ENCODE measurements at places on chromosomes 2 and 18.

DNA sequence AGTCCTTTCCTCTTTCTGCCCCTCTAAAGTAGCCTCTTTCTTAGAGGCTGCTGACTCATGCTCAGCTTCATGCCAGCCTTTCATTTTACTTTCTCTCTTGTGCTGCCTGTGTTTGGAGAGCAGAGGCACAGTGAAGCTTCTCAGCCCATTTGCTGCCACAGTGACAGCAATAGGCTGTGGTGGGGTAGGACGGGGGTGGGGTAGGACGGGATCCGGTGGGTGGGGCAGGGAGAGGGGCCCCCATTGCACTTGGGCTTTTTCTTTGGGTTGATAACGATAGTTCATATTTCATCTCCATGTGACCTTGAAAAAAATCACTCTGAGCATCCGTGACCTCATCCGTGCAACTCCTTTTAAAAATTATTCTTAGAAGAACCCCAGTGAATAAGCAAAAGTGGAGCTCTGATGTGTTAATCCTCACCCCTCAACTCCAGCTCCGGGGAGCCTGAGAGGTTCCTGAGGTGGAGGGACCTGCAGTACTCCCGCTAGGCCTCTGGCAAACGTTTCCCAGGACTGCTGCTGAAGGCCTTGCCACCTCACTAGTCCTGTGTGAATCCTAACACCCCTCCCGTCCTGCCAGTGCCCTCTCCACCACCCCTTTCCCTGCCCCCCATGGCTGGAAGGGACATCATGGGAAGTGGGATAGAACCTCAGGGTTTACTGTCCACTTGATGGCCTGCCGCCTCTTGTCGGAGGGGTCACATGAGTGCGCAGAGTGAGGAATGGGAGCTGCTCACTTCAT is 70.8 kb downstream of the INPP4A start:
- peaks cover 3% of the 10 kb centered on the region for H3K27me3 ChIP-seq
- peaks cover 11% of the 10 kb centered on the region for H3K36me3 ChIP-seq
- H3K4me3 ChIP-seq, result no peak overlapping the region
- DNase-seq, result no peak
- H3K27ac ChIP-seq, result peak overlapping the region; percentile 80

DNA sequence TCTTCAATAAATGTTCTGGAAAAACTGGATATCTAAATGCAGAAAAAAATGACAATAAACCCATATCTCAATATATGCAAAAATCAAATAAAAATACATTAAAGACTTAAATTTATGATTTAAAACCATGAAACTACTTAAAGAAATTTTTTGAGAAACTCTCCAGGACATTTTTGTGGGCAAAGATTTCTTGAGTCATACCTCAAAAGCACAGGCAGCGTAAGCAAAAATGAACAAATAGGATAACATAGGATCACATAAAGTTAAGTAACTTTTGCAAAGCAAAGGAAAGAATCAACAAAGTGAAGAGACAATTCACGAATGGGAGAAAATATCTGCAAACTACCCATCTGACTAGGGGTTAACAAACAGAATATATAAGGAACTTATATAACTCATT is 1545.5 kb downstream of the SUCLG1 start:
- H3K36me3 ChIP-seq, result no peaks in the 10 kb centered on the region
- peaks cover 5% of the 10 kb centered on the region for H3K27me3 ChIP-seq
- H3K4me1 ChIP-seq, result no peaks in the 10 kb centered on the region
- no peak overlapping the region for H3K27ac ChIP-seq

- no peak overlapping the region for H3K27ac ChIP-seq
- no peaks in the 10 kb centered on the region for H3K36me3 ChIP-seq
- no peak for DNase-seq
- H3K4me3 ChIP-seq, result peak overlapping the region; percentile 10
- peaks cover 25% of the 10 kb centered on the region for H3K27me3 ChIP-seq
- peaks cover 18% of the 10 kb centered on the region for H3K4me1 ChIP-seq
Measured at GRCh38 chr2:196172951-196173350, 1.6 kb upstream of the STK17B start.

DNA sequence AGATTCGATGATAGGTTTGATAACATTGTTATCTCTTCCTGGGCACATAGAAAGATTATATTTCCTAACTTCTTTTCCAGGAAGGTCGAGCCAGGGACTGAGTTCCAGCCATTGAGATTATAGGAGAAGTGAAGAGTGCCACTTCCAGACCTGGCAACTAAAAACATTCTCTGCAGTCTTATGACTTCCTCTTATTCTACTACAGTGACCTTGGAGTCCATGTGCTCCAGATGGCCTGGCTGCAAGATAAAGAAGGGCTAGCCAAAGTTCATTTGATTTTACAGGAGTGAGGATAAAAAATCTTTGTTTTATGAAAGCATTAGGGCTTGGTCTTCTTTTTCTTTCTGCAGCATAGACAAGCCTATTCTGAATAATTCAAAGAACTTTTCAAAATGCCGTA is 363.0 kb downstream of the FSIP2 start:
- DNase-seq, result no peak
- no peak overlapping the region for H3K4me3 ChIP-seq
- H3K4me1 ChIP-seq, result no peaks in the 10 kb centered on the region
- H3K27ac ChIP-seq, result no peak overlapping the region

DNA sequence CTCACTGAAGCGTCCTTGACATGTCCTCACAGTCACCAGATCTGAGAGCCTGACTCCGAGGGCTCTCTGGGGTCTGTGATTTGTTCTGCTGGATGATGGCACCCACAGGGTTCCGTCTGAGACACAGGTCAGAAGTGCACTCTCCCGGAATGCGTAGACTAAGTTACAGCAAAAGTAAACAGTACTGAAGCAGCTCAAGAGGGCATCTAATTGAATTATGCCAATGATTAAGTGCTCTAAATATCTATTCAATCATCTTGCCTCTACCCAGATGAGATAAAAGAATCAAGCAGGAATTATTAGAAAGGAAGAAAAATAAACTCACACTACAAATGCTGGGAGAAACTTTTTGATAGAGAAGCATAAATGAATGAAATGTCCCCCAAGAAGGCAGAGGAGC is 544.1 kb downstream of the SOX11 start:
- peaks cover 54% of the 10 kb centered on the region for H3K4me1 ChIP-seq
- H3K36me3 ChIP-seq, result peaks cover 12% of the 10 kb centered on the region
- H3K27ac ChIP-seq, result peak overlapping the region; percentile 95
- H3K27me3 ChIP-seq, result no peaks in the 10 kb centered on the region

- peak overlapping the region; percentile 81 for H3K27ac ChIP-seq
- H3K4me3 ChIP-seq, result peak overlapping the region; percentile 31
- peaks cover 56% of the 10 kb centered on the region for H3K36me3 ChIP-seq
- DNase-seq, result no peak
Measured at GRCh38 chr18:47893939-47894699, 36.3 kb downstream of the SMAD2 start.

- peak overlapping the region; percentile 97 for H3K27ac ChIP-seq
- no peak for DNase-seq
- H3K4me3 ChIP-seq, result no peak overlapping the region
- peaks cover 21% of the 10 kb centered on the region for H3K4me1 ChIP-seq
Measured at GRCh38 chr18:74522635-74523548, 11.4 kb upstream of the CNDP1 start.

- H3K4me1 ChIP-seq, result peaks cover 5% of the 10 kb centered on the region
- H3K4me3 ChIP-seq, result no peak overlapping the region
- peak; percentile 74 for DNase-seq
- H3K27ac ChIP-seq, result no peak overlapping the region
Measured at GRCh38 chr2:102806250-102806837, 44.5 kb downstream of the TMEM182 start.

DNA sequence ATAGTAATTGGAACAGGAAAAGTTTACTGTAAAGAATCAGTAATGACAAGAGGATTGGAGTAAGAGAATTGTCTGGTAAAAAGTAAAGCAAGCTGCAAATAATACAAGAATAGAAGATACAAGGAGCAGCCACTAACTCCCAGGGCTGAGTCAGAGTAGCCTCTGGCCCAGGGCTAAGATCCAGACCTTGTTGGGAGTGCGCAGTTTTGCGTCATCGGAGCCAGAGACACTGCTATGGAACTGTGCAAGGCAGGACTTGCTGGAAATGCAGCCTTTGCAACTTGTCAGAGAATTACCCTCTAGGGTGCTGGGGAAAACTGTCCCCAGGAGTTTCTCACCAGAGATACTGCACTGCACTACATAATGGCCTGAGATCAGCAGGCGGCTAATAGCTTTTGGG is 135.2 kb downstream of the NYAP2 start:
- H3K4me3 ChIP-seq, result no peak overlapping the region
- DNase-seq, result no peak
- no peaks in the 10 kb centered on the region for H3K4me1 ChIP-seq
- no peak overlapping the region for H3K27ac ChIP-seq
- no peaks in the 10 kb centered on the region for H3K36me3 ChIP-seq

DNA sequence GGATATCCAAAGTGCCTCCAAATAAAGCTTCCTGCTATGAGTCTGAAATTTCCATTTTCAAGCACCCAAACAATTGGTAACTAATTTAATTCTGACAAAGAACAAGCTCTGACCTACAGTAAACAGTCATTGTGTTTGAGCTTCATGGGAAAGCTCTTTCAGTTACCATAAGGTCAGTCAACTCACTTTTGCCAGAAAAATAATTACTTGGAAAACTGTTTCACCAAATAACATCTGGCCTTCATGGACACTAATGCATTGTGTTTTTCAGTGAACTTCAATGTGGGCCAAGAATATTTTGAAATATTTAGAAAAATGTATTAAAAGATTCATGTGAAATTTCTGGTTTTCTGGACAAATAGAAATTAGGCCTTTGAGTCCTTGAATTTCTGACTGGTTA is 369.9 kb downstream of the GALR1 start:
- H3K4me1 ChIP-seq, result peaks cover 11% of the 10 kb centered on the region
- no peak overlapping the region for H3K4me3 ChIP-seq
- DNase-seq, result no peak
- peaks cover 7% of the 10 kb centered on the region for H3K27me3 ChIP-seq
- H3K27ac ChIP-seq, result no peak overlapping the region

DNA sequence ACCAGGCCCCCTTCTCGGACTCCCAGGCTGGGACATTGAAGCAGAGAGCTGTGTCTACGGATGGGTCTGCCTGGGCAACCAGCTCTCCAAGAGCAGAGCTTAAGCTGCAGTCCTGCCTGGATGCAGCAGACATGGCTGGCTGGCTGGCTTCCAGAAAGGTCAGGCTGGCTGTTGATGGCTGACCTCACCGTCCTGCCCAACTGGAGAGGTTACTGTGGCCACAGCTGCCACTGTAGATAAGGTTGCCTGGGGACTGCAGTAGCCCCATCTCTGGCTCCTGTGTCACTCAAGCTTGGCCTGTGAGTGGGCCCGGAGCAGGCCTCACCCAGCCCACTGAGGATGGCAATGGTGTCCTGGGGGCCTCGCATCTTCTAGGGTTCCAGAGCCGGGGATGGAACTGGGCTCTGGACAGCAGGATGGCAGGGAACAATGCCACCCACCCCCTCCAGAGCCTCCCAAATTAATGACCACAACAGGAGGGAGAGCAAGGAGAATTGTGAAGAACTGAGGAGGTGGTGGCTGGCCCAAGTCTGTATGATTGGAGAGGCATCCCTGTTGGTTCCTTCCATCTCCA is 37.0 kb upstream of the FOSL2 start:
- H3K36me3 ChIP-seq, result no peaks in the 10 kb centered on the region
- DNase-seq, result peak; percentile 45
- peaks cover 60% of the 10 kb centered on the region for H3K4me1 ChIP-seq
- peaks cover 4% of the 10 kb centered on the region for H3K27me3 ChIP-seq
- no peak overlapping the region for H3K27ac ChIP-seq

- no peaks in the 10 kb centered on the region for H3K27me3 ChIP-seq
- peaks cover 5% of the 10 kb centered on the region for H3K36me3 ChIP-seq
- H3K4me1 ChIP-seq, result no peaks in the 10 kb centered on the region
- no peak overlapping the region for H3K4me3 ChIP-seq
- H3K27ac ChIP-seq, result no peak overlapping the region
Measured at GRCh38 chr18:29430416-29430815, 1253.5 kb upstream of the CDH2 start.

- DNase-seq, result no peak
- no peak overlapping the region for H3K4me3 ChIP-seq
- H3K27ac ChIP-seq, result no peak overlapping the region
- peaks cover 11% of the 10 kb centered on the region for H3K4me1 ChIP-seq
- H3K36me3 ChIP-seq, result peaks cover 28% of the 10 kb centered on the region
- no peaks in the 10 kb centered on the region for H3K27me3 ChIP-seq
Measured at GRCh38 chr2:84991404-84992160, 20.6 kb downstream of the KCMF1 start.

DNA sequence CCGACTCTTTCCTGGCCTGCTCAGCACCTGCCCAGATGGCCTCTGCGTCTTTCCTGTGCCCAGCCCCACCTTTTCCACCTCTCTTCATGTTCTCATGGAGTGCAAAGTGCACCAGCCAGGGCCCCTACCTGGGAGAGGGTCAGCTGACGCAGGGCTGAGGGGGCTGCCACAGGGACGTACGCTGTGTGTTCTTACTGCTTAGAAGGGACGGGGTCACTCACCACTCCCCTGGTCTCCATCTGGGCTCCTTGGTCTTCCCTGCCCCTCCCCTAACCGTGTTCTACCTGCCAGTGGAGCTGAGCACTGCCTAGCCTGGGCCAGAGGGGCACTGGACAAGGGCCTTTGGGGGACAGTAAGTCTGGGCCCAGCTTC is 8.6 kb downstream of the ERFE start:
- no peak for DNase-seq
- H3K36me3 ChIP-seq, result peaks cover 28% of the 10 kb centered on the region
- peak overlapping the region; percentile 36 for H3K27ac ChIP-seq
- H3K4me1 ChIP-seq, result peaks cover 11% of the 10 kb centered on the region
- H3K27me3 ChIP-seq, result peaks cover 35% of the 10 kb centered on the region

DNA sequence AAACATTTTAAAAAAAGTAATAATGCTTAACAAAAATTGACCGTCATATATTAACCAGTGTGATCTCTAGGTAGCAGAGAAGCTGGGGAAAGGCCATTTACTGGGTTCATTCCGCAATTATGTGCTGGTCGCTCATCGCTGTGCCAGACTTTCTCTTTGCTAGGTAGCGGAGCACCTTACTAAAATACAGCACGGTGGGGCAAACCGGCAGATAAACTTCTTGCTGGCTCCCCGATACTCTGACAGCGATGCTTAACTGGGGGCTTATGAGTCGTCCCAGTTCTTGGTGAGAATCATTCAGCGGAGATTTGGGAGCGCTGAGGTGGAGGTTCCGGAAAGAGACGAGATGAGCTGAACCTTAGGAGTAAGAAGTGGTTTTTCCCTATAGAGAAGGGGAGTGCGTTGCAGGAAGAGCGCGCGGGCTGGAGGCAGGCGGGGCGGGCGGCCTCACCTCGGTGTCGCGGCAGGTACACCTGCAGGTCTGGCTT is 605 bp downstream of the C2orf68 start:
- H3K4me1 ChIP-seq, result peaks cover 35% of the 10 kb centered on the region
- H3K36me3 ChIP-seq, result peaks cover 30% of the 10 kb centered on the region
- H3K27ac ChIP-seq, result peak overlapping the region; percentile 92

GRCh38 chr18:22839340-22839821 is 93.7 kb upstream of the RBBP8 start:
- H3K4me1 ChIP-seq, result no peaks in the 10 kb centered on the region
- no peak for DNase-seq
- H3K4me3 ChIP-seq, result no peak overlapping the region
- H3K27me3 ChIP-seq, result peaks cover 4% of the 10 kb centered on the region
- H3K36me3 ChIP-seq, result no peaks in the 10 kb centered on the region
